RWPE1 (cell line): ENCODE measurements at places on chromosomes 1 and 21.

GRCh38 chr1:69943030-69943429 lies 262.3 kb downstream of the LRRC40 start:
- no peak for DNase-seq

GRCh38 chr1:183604038-183604808 lies 14.0 kb upstream of the NCF2 start:
- DNase-seq: no peak

- DNase-seq: no peak
These were observed 109.1 kb downstream of the MRPS6 start for GRCh38 chr21:34182436-34182835.

GRCh38 chr1:101216623-101217022 lies 20.2 kb upstream of the S1PR1 start:
- peak; percentile 29 for DNase-seq
